ENCODE measurements at places on chromosomes 6 and 20.

DNA sequence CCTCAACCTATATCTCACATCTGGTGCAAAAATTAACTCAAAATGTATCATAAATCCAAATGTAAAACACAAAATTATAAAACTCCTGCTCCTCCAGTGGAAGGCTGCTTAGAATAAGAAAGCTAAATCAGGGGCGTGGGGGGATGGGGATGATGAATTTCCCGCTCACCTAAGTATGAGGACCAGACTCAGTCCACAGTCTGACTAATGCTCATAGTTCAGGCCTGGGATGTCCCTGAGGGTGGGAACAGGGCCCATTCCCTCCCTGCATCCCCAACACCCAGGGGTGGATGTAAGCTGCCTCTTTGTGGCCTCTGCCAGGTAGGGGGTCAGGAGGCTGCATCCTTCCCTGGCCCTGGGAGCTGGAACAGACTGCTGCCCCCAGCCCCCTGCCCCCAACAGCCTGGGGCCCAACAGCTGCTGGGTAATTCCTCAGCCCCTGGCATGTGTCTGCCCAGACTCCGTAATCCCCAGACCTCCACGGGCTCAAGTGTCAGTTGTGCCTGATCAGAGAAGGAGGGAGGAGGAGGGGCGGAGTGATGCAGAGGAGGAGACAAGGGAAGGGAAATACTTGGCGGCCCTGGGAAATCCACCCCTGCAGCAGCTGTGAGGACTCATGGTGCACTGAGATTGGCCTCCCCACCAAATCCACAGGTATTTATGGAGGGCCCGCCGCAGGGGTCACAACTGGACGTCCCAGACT, 224.5 kb downstream of the PREX1 start:
- no peak for DNase-seq

DNA sequence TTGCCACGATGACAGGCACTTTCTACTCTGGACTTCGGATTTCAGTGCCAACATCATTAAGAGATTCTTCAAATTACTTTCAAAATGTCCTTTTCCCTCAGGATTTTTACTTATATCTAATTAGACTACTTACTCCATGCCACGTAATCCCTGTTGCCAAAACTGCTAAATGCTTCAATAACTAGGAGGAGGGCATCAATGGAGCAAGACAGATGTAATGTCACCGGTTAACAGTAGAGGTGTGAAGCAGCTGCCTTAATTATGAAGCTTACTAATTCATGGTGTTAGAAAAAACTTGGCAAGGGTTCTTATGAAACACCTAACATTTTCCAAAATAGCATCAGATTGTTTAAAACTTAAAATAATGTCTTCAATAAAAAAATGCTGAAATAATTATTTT, 111.2 kb upstream of the SIM1 start:
- no peak for DNase-seq

- no peak for DNase-seq
Observed at GRCh38 chr6:135329851-135330803, 149.0 kb downstream of the MYB start.

GRCh38 chr20:23614163-23614562, 8.4 kb upstream of the CST9 start:
- DNase-seq: no peak

DNA sequence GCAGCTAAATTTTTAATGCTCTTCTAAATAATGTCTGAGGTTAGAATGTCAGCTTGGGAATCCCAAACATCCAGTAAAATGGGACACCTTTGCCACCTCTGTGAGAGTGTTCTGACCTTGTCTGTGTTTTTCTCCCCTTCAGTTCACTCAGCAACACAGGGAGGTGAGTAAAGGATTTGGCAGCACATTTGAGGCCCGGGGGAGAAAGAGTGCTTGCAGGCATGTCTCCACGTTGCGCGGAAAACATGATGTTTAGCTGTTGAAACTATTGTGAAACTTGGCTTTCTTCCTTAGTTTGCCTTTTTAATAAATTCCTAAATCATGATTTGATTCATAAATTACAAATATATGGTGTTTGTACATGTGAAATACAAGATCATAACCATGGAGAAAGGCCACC, 707.8 kb upstream of the FLRT3 start:
- no peak for DNase-seq

GRCh38 chr6:80531681-80532619, 425.5 kb downstream of the BCKDHB start:
- peak; percentile 33 for DNase-seq

DNA sequence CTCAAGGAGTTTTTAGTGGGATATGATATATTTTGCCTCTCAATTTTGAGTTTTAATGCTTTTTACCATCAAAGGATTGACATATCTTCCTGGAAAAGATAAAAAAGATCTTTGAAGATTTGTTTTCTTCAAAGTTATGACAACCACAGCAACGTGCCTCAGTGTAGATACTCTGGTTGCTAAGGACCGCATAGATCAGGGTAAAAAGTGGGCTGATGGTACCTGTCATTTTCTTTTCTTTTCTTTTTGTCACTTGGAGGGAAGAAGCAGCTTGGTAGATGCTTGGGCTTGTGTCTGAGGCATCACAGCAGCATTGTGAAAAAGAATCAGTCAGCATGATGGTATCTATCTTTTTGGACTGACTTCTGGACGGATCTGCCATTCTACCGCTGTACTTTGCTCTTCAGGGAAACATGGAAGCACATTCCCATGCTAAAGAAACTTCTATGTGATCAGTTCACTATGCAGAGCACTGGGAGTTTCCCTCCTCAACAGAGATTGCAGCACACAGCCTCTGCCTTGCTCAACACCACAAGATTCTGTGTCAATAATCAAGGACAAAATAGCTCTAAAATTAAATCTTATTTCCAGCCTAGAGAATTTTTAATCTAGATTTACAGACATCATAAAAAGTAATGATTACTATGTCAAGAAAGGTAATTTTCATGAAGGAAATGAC, 54.8 kb upstream of the SGK1 start:
- DNase-seq: peak; percentile 21

GRCh38 chr6:169407325-169407724, 153.7 kb upstream of the THBS2 start:
- no peak for DNase-seq

- no peak for DNase-seq
Observed at GRCh38 chr6:3650959-3651697, 100.4 kb downstream of the PXDC1 start.

- no peak for DNase-seq
Observed at GRCh38 chr20:16027686-16028085, 545.6 kb downstream of the KIF16B start.

DNA sequence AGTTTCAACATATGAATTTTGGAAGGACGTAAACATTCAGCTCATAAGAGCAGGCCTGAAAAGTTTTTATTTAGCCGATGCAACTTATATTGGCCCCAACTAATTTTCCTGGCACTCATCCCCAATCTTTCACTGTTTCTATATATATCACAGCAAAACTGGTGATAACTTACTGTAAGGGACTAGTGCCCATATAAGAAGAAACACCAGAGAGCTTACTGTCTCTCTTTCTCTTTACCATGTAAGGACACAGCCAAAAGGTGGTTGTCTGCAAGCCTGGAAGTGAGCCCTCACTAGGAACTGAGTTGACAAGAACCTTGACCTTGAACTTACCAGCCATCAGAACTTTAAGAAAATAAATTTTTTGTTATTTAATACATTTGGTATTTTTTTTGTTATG, 807.4 kb upstream of the CITED2 start:
- no peak for DNase-seq

GRCh38 chr6:17012421-17013225, 89.2 kb upstream of the STMND1 start:
- DNase-seq: peak; percentile 90

DNA sequence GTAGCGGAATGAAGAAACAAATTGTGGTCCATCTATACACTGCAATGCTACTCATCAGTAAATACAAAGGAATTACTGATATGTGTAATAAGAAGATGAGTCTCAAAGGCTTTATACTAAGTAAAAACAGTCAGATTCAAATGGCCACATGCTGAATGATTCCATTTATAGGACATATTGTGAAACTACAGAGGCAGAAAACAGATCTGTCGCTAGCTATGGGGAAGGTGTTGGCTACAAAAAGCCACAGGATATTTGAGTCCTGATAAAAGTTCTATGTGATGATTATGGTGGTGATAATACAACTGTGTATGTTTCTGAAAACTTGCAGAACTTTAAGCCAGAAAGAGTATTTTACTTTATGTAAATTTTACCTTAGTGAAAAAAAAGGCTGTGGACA, 313.2 kb downstream of the HDGFL1 start:
- DNase-seq: no peak

DNA sequence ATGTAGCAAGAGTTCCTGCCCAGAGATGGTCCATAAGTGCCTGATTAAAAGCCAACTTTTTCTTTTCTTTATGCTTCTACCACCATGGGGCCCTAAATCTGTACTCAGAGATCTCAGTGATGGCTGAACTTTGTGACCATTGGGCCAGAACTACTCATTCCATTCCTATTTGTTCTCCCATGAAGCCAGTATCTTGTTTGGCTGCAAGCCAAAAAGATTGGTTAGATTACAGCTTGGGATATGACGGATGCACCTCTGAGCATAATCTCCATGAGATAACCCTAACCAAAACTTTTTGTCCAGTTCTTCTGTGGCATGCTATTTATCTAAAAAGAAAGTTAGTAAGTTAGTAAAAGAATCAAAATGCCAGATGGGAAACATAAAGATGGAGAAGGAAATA, 72.2 kb downstream of the PLCB4 start:
- no peak for DNase-seq

- no peak for DNase-seq
Observed at GRCh38 chr6:113776998-113777397, 80.1 kb upstream of the MARCKS start.

GRCh38 chr20:1486566-1486965, 4.7 kb downstream of the SIRPB2 start:
- DNase-seq: no peak

- no peak for DNase-seq
Observed at GRCh38 chr6:42025066-42025844, 25.1 kb upstream of the TAF8 start.

GRCh38 chr20:56429502-56429901, 17.4 kb downstream of the CASS4 start:
- peak; percentile 87 for DNase-seq

- DNase-seq: peak; percentile 42
Observed at GRCh38 chr6:49551078-49551865, 804 bp downstream of the C6orf141 start.

- DNase-seq: no peak
Observed at GRCh38 chr20:23823621-23824324, 2.8 kb downstream of the CST2 start.

GRCh38 chr20:49843770-49844380, 31.2 kb downstream of the SLC9A8 start:
- DNase-seq: no peak

- DNase-seq: no peak
Observed at GRCh38 chr6:8245726-8246125, 143.4 kb upstream of the EEF1E1 start.

DNA sequence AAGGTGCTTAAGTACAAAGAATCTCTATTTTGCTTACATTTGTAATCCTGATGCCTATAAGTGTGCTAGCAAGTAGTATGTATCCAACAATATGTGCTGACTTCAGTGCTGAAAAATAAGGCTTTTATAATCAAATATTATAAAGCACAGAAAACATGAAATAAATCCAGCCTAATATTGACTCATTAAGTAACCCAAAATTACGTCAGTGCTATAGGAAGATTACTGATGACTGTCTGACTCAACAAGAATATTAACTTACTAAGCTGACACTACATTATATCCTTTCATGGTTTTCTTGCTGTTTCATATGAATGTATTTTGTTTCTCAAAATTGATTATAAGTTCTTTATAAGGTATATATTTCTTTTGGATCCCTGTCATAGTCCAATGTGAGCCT, 76.1 kb downstream of the ME1 start:
- DNase-seq: no peak

DNA sequence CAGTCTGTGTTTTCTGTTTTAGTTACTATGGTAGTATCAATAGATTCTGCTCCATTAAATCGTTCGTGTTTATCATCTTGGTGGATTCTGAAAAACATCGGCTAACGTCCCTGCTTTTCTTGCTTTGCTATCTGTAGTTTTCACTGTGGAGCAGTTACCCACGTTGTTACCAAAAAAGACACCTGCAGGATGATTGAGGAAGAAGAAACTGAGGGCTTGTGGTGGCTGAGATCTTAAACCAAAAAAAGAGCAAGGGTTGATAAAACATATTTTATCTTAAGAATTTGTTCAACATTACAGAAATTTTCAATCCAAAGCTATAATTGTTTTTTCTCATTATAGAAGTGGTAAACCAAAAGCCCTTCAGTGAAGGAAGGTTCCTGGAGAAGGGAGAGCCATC, 166.3 kb downstream of the FARS2 start:
- no peak for DNase-seq

- DNase-seq: no peak
Observed at GRCh38 chr20:7776148-7776547, 164.1 kb downstream of the HAO1 start.

GRCh38 chr6:133888929-133889556, at the start of gene TCF21:
Gene TCF21, plus strand, starts transcription at chr6:133889113. Its CDS starts 285 bp downstream, at chr6:133889398.
- peak; percentile 20 for DNase-seq

- DNase-seq: no peak
Observed at GRCh38 chr6:142476452-142476851, 174.6 kb downstream of the ADGRG6 start.

DNA sequence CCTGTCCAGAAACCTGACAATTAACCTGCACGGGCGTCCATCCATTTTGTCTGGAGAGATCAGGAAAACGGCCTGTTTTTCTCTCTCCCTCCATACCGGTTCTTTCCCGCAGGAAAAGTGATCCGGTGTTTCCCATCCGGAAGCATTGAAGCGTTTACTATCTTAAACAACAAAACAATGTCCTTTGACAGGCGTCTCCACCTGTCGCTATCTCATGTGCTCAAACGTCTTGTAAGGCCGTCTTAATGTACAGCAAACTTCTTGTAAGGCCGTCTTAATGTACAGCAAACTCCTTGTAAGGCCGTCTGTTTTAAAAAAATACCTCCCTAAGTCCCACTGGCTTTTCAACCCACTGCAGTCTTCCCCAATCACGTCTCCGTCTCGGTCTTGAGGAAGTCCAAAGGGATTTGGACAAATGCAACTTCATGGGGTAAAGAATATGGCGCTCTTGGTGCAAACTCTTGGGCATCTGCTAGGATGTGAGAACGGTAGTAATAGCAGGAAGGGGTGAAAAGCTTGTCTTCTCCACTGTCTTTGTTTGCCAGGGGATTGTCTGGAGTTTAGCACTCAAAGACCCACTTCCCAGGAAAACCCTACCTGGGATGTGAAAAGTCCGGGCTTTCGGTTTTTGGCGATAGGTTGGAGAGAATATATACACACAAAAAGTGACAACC, 29.9 kb upstream of the TRIM27 start:
- DNase-seq: peak; percentile 42

GRCh38 chr6:166580076-166581050, 6.1 kb downstream of the RAMACL start:
- no peak for DNase-seq

- no peak for DNase-seq
Observed at GRCh38 chr6:40505191-40505810, 81.9 kb downstream of the LRFN2 start.

DNA sequence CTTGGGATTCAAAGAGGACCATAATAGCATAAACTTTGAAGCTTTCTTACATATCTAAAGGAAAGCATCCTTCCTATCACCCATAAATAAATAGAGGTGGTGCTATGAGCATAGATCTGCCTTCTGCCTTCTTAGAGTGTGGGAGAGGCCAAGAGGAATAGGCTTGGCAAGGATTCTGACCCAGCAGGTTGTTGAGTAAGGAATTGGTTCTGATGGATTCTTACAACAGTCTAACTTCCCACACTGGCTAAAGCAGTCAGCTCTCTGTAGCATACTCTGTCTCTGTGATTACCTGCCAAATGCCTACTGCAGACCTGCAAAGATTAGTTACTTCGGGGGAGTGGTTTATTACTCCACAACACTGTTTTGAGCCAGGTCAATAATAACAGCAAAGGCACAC, 198.0 kb upstream of the RAB32 start:
- DNase-seq: no peak

GRCh38 chr6:84018453-84019061, 15.0 kb upstream of the MRAP2 start:
- no peak for DNase-seq
